NAMALWA (cell line): ENCODE measurements at places on chromosomes 12 and 14.

GRCh38 chr14:96194262-96194656 lies 10.4 kb upstream of the BDKRB2 start:
- no peak for DNase-seq

GRCh38 chr14:25001156-25001555 lies 48.8 kb downstream of the STXBP6 start:
- no peak for DNase-seq

- no peak for DNase-seq
These were observed 70.2 kb downstream of the SCN8A start for GRCh38 chr12:51661199-51661598.

DNA sequence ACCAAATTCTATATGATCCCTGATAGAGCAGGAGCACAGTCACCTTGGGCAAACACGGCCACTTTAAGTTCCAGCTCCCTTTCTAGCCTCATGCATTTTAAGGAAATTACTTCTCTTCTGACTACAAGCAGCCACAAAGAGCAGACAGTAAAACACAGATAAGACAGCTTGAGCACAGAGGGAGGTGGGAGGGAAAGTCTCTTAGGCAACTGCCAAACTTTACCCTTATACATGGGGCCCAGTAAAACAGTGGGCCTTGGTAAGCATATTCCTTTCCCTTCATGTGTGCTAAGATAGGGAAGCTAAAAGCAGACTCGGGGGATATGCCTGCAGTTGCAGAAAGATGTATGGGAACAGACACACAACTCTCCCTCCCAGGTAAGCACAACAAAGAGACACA lies 235.9 kb downstream of the CPNE8 start:
- no peak for DNase-seq

- DNase-seq: no peak
These were observed 110.1 kb downstream of the SYNE2 start for GRCh38 chr14:63962906-63963305.

- DNase-seq: no peak
These were observed 15.7 kb downstream of the DNAL1 start for GRCh38 chr14:73660511-73660910.

DNA sequence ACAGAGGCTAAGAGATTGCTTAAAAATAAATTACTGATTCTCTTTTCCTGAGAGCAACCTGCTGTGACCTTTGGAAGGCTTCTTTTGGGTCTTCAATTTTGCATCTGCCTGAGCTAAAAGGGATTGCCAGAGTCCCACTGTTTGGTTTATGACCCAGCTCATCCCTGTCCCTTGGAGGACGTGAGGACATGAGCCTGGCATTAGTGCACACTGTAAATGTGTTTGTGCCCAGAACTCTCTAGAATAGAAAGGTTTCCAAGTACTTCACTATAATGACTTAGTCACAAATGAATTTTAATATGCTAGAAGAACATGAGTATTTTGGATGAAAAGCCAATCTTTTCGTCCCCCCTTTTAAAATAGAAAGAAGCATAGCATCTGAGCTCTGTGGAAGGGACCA lies 47.1 kb upstream of the CDKN3 start:
- DNase-seq: no peak

DNA sequence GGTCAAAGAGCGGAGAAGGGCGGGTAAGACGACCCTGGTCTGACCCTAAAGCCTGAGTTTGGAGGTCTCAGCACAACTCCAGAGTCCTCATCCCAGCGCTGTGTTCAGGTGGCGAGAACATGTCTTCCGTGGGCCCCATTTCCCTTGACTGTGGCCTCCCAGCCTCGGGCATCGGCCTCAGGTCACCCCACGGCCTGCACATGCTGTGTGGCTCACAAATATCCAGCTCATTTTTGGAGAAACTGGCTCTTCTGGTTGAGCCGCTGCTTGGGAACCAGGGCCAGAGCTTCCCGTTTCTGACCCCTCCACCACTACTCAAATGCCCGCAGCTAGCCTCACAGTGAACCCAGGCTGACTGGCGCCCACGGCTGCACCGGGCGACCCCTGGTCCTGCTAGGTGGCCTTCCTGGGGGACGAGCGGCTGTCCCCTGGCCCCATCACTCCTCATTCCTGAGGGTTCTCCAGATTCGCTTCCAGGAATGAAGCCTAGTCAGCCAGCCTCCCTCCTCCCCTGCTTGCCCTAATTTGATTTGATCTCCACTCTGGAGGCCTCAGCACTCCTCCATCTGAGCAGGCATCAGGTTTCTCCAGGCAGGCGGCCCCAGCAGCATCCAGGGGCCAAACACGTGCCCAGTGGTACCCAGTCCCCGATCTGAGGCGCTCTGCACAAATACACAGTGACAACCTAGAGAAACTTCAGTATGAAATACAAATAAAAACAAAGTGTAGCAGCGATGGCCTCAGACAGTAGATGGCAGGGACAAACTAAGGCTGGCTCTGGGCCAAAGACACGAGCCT lies 4.7 kb downstream of the P2RX2 start:
- DNase-seq: no peak

DNA sequence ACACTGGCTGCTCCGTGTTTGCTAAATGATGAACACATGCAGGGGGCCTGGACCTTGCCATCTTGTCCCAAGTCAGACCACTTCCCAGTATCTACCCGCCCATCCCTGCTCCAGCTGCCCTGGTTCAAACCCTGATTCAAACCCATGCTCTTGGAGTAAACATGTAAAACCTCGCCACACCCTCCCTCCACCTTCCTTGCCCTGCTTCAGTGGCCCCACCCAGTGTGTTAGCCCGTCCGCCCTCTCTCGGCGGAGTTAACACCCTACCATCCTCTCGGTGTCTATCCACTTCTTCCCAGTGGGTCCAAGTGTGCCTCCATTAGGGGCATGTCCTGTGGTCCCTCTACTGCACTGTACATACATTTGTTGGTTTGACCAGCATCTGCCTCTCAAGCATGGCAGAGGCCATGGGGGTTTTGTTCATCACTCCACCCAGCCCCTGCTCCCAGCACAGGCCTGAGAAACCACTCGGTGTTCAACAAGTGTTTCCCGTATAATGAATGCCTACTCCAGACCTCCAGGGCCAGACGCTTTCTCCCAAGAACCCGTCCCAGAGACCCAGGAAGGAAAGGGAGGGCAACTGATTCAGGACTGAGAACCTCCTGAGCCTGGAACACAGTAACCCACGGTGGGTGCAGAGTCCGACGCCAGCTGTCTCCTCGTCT lies 37.1 kb downstream of the P2RX4 start:
- DNase-seq: no peak

GRCh38 chr14:50773632-50774541 lies 57.1 kb downstream of the NIN start:
- peak; percentile 21 for DNase-seq

- no peak for DNase-seq
These were observed 97.5 kb downstream of the PPP2R5C start for GRCh38 chr14:101858791-101859537.

- no peak for DNase-seq
These were observed 69.3 kb downstream of the PPFIBP1 start for GRCh38 chr12:27593266-27593665.

GRCh38 chr12:22283006-22283506 lies 51.5 kb downstream of the ST8SIA1 start:
- DNase-seq: no peak

DNA sequence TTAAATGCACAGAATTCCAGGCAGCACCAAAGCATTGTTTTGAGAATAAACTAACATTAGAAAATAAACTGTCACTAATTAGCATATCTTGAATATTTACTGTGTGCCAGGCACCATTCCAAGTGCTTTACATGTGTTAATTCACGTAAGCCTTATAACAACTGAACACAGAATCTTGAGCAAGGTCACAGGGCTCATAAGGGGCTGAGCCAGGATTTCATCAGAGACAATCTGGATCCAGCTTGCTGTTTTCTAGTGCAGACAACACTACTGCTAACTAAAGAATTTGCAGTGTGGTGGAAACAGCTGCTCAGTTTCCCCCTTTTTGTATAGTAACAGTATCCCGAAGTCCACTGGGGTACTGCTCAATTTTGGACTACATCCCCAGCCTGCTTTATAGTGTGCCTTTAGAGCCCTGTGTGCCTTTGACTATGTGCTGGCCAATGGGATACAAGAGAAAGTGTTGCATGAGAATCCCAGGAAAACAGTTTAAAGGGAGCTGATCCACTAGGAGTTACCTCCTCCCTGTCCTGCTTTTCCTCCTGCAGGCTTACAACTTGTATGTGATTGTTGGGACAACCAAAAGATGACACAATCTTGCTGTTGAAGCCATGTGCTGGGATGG lies 36.0 kb upstream of the RMST start:
- DNase-seq: no peak

GRCh38 chr12:88644946-88645702 lies 64.9 kb upstream of the KITLG start:
- no peak for DNase-seq

- no peak for DNase-seq
These were observed 54.2 kb downstream of the SIX6 start for GRCh38 chr14:60563113-60563512.

- peak; percentile 50 for DNase-seq
These were observed 23.0 kb downstream of the OR10P1 start for GRCh38 chr12:55659486-55660385.

- DNase-seq: no peak
These were observed 53.1 kb downstream of the ZFYVE26 start for GRCh38 chr14:67763158-67763822.

DNA sequence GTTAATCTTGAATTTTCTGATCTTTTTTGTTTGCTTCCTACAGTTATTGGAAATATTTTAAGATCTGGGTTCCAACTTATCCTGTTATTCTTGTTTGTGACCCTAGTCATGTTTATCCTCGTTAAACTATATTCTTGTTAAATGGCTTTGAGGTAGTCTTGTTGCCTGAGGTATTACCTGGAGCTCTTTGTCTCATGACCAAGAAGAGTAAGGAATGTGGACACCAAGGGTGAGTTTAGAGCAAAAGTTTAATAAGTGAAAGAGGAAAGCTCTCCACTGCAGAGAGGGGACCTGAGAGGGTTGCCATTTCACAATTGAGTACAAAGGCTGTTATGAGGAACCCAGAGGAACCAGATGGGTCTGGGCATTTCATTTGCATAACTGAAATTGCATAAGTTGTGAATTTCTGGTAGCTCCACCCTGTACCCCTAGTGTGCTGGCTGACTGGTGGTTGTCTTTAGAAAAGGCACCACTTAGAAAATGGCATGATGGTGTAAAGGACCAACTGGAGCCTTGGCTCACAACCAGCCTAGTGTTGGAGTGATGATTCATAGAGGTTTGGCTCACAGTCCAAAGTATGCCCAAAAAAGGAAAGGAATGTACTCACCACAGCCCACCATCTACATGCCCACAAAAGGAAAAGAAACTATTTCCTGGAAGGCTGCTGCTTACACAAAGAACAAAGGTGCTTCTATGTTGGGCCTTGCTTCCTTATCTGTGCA lies 36.7 kb upstream of the RESF1 start:
- peak; percentile 31 for DNase-seq

GRCh38 chr12:79302162-79302814 lies 388.5 kb downstream of the PAWR start:
- no peak for DNase-seq

- no peak for DNase-seq
These were observed 77.1 kb upstream of the NUDT4 start for GRCh38 chr12:93300611-93301021.

DNA sequence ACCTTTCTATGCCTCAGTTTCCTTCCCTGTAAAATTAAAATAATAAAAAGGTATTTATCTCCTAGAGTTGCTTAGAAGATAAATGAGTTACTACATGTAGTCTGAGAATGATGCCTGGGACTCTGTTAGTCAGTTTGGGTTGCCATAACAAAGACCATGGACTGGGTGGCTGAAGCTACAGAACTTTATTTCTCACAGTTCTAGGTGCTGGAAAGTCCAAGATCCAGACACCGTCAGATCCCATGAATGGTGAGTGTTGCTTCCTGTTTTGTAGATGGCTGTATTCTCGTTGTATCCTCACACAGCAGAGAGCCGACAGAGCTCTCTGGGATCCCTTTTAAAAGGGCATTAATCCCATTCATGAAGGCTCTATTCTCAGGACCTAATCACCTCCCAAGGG lies 64.0 kb upstream of the LTA4H start:
- no peak for DNase-seq

DNA sequence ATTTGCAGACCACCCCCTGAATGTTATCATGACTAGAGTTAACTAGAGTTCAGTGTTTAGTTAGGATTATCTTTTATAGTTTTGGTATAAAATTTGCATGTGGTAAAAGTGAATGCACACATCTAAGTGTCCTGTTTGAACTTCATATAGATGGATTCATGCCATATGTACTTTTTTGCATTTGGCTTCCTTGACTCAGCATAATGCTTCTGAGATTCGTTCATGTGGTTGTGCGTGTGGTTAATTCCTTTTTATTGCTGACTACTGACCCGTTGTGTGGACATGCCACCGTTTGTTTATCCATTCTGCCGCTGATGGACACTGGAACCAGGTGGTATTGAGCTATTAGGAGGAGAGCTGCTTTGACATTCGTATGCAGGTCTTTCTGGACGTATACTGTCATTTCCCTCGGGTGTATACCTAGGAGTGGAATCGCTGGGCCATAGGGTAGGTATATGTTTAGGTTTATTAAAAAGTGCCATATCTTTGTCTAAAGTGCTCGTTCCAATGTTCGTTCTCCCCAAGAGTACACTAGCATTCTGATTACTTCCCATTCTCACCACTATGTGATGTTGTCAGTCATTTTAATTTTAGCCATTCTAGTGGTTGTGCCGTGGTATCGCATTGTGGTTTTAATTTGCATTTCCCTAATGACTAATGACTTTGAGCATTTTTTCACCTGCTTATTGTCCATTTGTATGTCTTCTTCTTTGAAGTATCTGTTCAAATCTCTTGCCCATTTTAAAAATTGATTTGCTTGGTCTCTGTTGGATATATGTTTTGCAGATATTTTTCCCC lies 37.7 kb downstream of the RIN3 start:
- DNase-seq: peak; percentile 74

DNA sequence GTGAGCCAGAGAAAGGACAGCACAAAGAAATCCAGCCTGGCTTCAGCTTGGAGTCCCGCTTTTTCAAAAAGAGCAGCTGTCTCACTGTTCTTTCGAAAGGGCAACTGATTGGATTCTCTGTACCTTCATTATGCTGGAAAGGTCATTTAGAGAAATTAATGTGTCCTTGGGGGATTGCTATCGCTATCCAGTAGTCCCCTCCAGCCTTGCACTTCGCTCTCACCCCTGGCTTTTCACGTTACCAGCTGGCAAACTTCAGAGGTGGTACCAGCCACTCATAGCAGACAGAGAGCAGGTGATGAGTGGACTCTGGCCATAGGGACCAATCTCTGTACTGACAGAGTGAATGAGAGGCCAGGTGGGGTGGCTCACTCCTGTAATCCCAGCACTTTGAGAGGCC lies 11.8 kb upstream of the NUAK1 start:
- DNase-seq: no peak

- DNase-seq: no peak
These were observed 51.5 kb downstream of the LMNTD1 start for GRCh38 chr12:25501549-25501948.
